ENCODE measurements at places on chromosomes 3 and 15.

DNA sequence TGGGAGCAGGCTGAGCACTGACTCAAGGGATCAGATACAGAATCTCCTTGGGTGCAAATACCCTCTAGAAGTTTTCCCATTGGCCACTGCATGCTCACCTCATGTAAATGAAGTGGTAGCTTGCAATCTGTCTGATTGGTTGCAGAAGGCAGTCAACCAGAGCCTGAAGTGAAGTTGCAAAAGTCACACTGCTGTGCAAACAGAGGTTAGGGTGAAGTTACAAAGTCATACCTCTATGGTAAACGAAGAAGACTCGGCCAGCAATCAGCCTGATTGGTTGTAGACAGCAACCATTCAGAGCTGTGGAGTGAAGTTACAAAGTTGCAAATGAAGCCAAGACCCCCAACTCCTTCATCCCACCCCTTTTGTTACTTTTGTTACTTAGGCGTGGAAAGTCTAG is 27.1 kb downstream of the STARD9 start:
- DNase-seq, result no peak

DNA sequence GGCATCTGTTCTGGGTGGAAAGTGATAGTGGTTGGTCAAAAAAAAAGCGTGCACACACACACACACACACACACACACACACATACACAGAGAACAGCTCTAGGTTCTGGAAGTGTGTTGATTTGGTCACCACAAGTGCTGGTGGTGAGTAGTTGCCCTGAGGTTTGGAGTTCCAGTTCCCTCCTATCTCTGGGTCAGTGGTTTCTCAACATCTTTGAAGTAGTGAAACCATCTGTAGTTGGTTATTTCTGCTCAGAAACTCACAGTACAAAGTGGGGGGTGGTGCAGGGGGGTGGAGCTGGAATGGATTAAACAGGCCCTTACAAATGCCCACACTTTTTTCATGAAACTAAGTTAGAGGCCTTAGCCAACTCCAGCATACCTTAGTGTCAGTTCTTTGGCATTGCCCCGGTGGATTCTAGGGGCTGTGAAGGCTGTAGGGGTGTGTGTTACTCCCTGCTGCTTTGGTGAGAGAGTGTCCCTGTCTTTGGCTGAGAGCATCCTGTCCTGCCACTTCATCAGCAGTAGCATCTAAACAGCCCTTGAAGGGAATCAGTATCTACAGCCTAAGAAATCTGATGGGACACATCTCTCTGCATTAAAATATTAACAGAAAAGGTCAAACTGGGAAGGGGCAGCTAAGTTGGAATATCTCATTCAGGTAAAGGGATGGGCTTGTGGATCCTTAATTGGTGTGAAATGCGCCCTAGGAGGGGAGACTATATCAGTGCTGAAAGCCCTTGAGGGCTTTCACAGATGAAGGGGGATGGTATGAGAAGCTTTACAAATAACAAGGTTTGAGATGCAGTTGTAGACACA is 20.6 kb downstream of the SMAD3 start:
- DNase-seq, result no peak

DNA sequence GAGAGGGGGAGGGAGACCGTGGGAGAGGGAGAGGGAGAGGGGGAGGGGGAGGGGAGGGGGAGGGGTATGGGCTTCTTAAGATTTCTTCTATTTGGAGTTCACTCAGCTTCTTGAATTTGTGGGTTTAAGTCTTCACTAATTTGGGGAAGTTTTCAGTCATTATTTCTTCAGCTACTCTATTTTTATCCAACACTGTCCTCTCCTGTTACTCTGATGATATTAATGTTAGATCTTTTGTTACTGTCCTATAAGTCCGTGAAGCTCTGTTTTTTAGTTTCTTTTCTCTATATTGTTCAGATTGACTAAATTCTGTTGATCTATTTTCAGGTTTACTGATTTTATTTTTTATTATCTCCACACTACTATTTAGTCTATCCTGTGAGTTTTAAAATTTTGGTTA is 351.5 kb upstream of the TPM1 start:
- no peak for DNase-seq

DNA sequence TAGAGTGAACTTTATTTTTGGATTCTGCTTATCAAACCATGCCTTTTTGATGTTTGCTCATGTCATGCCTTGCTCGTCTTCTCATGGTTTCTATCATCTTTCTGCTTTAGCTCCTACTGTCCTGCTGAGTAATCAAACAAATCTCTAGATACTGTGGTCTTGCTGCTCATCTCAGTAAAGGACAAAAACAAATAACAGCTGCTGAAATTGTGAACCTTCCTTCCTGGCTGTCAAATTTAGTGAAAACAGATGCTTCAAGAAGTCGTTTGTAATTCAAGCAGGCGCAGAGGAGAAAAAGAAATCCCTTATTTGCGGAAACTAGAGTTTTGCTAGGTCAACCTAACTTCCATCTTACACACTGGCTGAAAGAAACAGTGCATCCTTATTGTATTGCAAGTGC is 616.1 kb upstream of the ALCAM start:
- no peak for DNase-seq

GRCh38 chr15:57356636-57357035 is 19.7 kb upstream of the CGNL1 start:
- DNase-seq, result no peak
